ENCODE measurements at places on chromosomes 2 and 18.

DNA sequence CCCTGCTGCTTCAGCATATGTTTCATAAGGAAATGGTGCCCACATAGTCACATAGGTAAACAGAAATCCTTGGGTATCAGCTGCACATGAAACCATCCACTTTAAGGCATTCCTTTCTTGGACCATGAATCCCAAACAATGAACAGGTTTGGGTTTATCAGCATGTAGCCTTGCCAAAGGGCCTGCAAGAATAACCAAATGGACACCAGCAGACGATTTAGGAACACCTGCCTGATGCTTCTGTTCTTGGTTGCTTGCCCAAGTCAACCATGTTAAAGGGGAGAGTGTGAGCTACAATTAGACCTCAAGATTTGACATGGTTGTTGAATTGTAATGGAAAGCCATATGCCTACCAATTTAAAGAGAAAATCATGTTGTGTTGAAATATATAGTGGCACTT, 1342.7 kb upstream of the PIK3C3 start:
- no peak for DNase-seq

- DNase-seq, result no peak
These were observed 131.4 kb downstream of the TRABD2A start for GRCh38 chr2:84749442-84749841.

DNA sequence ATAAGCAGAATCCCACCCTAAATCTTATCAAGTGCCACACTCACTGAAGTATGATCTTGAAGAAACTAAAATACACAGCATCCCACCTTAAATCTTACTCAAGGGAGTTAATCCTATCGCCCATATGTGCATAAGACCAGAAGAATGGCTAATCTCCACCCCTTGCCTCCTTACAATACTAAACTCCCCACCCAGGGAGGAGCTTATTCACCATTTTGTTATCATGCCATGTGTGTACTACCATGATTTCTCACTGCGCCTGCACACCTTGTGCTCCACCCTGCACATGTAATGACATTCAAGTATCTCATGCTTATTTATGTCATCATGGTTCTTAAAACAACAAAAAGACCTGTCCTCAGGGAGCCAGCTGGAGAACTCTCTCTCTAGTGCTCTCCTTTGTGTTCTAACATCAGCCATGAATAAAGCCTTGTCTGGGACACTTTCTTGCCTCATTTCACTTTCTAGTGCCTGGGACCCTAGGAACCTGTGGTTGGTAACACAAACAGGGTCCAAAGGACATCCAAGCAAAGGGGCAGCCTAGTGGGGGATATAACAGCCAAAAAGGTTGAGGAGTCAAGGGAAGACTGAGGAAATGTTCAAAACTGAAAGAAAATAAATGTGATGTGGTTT, 87.4 kb downstream of the SLC66A3 start:
- DNase-seq, result no peak

DNA sequence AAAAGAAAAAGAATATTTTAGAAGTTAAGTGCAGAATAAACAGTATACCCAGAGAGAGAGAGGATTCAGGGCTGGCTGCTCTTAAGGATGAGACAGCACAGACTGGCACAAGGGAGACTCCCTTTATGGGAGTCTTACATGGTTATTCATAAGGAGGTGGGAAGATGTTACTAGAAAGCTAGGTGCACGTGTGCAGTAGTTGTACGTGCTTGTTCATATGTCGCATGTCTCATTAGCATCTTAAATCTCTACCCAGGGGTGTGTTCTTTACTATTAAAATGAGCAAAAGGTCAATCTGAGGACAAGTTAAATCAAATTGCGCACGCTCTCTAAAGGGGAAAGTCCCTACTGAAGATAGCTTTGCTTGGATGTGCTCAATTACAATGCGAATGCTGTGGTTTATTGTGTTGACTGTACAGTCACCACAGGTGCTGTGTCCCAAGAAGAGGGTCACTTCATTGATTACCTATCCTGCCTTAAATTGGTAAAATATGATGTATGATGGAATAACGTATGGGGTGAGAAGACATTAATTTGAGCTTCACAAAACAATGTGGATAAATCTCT, 368.0 kb upstream of the SPHKAP start:
- DNase-seq, result no peak

DNA sequence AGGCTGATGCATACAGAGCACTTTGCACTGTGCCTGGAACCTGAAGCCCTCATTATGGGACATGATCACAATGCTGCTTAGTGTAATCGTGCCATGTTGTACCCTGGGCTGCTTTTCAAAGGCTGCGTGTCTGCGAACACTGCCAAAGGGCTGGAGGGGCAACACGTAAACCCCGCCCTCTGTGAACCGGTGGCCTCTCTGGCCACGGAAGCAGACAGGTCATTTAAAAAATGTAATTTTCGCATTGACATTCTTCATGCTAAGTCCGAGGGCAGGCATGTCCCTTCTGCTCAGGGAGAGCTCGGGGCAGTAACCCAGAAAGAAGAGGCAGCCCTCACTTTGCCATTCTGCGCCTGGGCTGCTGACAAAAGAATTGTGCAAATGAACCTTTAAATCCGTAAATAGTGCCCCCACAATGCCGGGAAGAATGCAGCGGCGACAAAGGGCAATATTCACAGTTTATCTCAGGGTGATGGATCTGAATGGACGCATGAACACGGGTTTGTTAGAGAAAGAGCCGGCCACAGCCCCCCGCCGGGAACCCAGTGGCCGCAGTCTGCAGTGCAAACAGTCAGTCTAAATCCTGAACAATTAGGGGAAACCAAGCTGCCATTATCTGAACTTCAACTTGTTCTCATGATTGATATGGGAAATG, 226.1 kb downstream of the MYCN start:
- no peak for DNase-seq

DNA sequence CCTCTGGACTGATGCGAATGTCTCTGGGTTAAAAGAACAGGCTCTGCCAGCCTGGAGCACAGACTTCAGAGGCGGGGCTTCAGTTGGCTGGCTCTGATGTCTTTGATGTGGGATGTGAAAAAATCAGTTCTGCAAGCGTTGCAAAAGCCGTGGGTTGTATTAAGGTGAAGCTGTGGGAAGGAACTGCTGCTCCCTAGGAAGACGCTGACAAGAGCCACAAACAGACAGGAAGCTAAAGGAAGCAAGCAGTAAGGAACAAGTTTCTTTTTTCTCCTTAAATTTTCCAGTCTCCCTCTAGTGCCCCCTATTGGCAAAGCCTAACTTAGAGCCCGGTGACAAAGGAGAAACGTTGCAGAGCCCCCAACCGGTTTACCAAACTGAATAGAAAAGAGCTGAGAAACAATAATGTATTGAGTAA, 239.0 kb downstream of the CCDC178 start:
- DNase-seq, result peak; percentile 53

GRCh38 chr2:14967729-14968128, 335.2 kb downstream of the LRATD1 start:
- no peak for DNase-seq

GRCh38 chr2:203650860-203651613, 55.4 kb upstream of the CD28 start:
- no peak for DNase-seq

DNA sequence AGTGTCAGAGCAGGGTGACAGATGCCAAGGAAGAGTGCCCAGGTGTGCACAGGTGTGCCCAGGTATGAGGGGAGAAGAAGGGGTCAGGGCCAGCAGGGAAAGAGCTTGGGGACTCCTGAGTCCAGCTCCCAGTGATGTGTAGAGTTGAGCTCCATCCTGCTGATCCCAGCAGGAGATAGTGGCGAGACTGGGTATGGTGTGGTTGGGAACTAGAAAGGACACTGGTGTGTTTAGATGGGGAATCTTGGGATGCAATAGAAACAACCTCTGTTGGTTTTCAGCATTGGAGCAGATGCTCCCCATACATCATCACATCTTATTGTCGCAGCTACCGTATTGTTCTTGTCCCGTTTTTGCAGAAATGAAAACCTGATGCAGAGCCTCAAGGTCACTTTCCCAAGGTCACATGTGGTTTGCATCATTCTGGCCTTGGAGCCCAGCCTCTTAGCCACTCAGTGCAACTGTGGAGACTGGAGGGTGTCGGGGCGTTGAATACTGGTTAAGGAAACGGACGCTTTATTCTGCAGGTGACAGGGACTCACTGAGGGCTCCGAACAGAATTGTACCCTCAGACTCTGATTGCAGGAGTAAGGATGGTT, 166.7 kb downstream of the AGAP1 start:
- no peak for DNase-seq

- DNase-seq, result peak; percentile 54
These were observed 29.7 kb downstream of the C2orf42 start for GRCh38 chr2:70161069-70161534.

- no peak for DNase-seq
These were observed 375.3 kb downstream of the PIK3C3 start for GRCh38 chr18:42330296-42330695.

GRCh38 chr18:72456802-72457201, 87.3 kb downstream of the CBLN2 start:
- peak; percentile 38 for DNase-seq

- no peak for DNase-seq
These were observed 32.4 kb downstream of the TEX51 start for GRCh38 chr2:126930970-126931590.

DNA sequence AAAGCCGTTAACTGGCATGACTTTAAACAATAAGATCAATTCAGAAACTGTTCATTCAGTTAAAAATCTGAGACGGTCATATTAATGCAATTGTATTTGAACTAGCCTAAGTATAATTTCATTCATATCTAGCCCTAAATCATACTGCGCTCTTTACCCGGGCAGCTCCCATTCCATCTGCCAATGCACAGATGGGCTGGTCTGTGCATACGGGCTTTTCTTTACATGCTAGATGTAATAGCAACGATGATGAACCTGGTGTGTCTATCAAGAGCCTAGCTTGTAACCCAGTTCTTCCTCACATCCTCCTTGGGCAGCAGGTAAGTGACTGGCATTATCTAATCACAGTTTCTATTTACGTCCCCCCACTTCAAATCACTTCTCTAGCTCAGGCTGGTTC, 631.5 kb upstream of the KLHL29 start:
- no peak for DNase-seq

- no peak for DNase-seq
These were observed 170.1 kb downstream of the RBM43 start for GRCh38 chr2:151091583-151091982.

DNA sequence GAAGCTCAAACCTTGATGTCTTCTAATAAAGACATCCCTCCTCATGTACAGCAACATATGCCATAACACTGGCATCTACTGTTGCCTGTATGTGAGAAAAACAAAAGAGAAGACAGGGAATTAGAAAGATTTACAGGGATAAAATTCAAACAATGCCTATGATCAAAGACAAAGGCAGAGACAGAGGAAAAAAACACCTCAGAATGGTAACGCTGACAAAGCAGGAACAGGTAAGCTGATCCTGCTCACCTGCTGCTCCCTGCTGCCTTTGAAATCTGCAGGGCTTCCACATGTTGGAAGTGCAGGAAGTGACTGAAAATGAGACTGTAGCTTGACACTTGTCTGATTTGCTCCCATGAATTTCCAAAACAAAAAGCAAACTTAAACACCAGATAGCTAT, 90.2 kb upstream of the DNAJC10 start:
- DNase-seq, result no peak

DNA sequence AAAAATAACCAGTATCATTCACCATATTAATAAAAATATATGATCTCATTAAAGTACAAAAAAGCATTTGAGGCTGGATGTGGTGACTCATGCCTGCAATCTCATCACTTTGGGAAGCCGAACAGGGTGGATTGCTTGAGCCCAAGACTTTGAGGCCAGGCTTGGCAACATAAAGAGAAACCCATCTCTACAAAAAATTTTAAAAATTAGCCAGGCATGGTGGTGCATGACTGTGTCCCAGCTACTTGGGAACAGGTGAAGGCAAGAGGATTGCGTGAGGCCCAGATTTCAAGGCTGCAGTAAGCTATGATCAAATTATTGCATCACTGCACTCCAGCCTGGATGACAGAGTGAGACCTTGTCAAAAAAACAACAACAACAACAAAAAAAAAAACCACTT, 75.9 kb downstream of the RAD51AP2 start:
- DNase-seq, result no peak

DNA sequence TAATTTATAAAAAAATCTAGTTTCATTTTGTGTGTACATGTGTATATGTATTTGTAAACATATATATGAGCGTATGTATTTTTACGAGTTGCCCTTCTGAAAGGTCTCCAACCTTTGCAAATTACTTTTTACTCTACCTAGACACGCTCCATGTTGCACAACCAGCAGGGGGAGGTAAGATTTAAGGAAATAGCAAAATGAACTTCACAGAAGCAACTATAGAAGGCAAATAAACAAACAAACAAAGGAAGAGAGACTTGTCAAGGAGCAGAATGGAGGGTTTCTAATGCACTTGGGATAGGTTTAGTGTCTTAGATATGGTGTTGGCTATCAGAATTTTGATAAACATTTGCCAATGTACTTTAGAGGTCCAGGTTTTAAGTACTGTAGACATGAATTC, 820.5 kb upstream of the POU3F3 start:
- DNase-seq, result no peak

DNA sequence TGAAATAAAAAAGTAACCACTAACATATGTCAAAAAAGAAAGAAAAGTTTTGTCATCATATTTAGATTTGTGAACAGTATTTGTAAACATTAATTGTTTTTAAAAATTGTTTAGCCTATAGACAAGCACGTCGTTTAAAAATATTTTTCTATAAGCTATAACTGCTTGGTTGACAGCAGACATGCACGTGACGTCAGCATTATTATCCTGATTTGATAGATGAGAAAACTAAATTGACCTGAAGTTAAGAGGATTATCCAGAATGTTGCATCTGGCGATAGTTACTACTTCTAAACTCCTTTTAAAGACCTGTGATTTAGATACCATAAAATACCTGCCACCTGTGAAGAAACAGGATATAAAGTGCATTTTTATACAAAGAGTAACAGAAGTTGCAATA, 156.9 kb upstream of the BARD1 start:
- no peak for DNase-seq

GRCh38 chr2:17599617-17600016, 59.1 kb downstream of the VSNL1 start:
- no peak for DNase-seq

DNA sequence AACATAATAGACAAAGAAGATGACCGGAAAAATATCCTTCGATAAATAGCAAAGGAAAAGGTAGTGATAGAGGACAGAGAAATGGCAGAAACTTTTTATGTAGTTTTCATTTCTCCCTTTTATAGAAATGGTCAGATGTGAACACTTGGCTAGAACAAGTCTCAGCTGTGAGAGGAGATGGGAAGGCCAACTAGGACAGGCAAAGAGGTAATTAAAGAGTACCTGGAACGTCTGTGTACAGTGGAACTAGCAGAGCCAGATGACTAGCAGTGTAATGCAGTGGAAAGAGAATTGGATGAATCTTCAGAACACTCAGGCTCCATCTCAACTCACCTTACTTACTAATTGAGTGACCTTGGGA, 69.2 kb downstream of the NABP1 start:
- no peak for DNase-seq

DNA sequence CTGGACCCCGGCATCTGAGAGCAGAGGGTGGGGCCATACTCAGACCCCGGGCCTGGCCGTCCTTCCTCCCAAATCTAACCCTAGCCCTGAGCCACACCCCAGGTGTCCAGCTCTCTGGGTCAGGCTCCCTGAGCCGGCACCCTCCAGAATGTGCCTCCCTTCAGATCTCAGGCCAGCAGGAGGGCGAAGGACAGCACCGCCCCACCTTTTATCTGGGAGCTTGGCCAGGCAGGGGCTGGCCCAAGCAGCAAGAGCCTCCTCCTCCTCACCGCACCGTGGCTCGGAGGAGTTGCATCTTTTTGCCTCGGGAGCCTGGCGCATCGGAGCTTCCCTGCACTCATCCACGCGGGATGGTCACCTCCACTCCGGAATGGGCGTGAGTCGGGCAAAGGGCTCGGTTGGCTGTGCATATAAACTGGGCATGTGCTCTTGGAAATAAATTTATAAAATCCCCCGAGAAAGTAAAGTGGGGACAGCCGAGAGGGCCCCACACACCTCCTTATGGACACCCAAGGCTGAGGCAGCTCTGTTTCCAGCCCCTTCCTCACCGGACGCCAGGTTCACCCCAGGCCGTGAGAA, 69.1 kb upstream of the CTDP1 start:
- no peak for DNase-seq

Measured in kidney epithelial cell (primary cell).